Stimulated activated CD8-positive, alpha-beta memory T cell treated with anti-CD3 and anti-CD28 coated beads, Interleukin-12 subunit alpha, Interleukin-12 subunit beta, amount 100 ng/mL, for 4 hours (primary cell): ENCODE measurements at places on chromosomes 2 and 18.

DNA sequence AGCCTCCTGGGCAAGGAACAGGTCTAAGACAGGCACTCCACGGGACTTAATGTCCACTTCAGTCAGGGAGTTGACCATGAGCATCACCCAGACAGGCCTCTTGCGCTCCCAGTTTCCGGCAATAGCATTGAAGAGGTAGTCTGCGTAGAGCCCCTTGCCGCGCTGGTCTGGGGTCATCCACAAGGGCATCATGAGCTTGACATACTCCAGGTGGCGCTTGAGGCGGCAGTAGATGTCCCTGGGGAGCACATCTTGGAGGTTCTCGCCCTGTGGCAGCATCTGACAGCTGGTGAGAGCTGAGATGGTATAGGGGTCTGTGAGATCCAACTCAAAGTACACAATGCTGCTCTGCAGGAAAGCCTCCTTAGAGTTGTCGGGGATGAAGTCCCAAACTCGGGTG, 10.6 kb downstream of the TRABD2A start:
- no peak for DNase-seq

- no peak for DNase-seq
Measured at GRCh38 chr2:88746929-88747490, 55.5 kb downstream of the RPIA start.

- no peak for DNase-seq
Measured at GRCh38 chr2:178101321-178102079, 10.7 kb upstream of the RBM45 start.

- no peak for DNase-seq
Measured at GRCh38 chr2:190215620-190216019, 104.0 kb downstream of the HIBCH start.

DNA sequence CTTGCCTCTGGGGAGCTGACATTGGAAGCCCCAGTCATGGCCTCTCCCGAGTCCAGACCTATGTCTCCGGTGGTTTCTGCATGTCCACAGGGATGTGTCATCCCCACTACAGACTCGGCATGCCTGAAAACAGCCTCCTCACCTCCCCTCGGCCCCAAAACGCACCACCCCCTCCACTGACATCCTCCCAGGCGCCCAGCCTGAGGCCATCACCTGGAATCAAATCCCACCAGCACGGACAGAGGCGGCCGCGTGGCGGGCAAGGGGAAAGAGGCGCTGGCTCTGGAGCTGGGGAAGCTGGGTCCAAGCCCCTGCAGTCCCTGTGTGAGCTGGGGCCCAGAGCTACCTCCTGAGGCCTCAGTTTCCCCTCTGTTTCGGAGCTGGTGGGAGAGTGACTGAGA, 69.9 kb upstream of the SMAD7 start:
- no peak for DNase-seq

DNA sequence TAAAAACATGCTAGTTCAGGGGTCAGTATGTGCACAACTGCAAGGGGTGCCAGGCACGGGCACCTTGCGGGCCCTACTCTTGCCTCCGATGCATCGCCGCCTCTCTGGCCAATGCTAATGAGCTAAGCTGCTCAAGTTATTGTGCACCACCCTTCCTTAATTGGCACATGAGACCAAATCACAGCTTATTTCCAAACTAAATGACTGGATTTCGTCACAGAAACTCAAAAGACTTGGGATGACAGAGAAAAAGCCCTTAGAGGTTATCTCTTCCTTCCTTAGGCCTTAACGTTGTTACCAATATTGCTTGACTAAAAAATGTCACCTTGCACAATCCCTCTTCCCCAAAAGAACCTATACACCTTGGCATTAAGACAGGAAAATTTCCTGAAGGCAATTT, 7.7 kb downstream of the RNF149 start:
- no peak for DNase-seq

GRCh38 chr2:19720306-19720705, 181.5 kb downstream of the TTC32 start:
- no peak for DNase-seq

DNA sequence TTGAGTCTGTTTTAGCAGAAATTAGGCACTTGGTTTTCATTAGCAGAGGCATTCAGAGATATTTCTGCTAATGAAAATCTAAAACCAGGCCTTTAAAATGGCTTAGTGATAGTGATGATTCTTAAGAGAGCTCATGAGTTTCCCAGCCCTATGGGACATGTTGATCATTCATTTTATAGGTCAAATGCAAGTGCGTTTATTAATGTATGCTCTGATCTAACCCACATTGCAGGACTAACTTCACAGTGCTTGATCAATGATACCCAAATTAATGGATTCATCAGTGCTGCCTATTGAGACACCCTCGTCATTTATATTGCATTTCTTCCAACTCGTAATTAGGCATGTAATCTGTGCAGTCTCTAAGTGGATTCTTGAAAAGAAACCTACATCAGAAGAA, 54.7 kb upstream of the ETAA1 start:
- DNase-seq: no peak

GRCh38 chr2:29233428-29233827, 118.2 kb downstream of the CLIP4 start:
- DNase-seq: no peak
